ENCODE measurements at places on chromosomes 13 and 19. TPM values are rescaled to one million over a fixed set of nuclear protein-coding genes. Genes with fewer than 3 reads are reported as not detected.

DNA sequence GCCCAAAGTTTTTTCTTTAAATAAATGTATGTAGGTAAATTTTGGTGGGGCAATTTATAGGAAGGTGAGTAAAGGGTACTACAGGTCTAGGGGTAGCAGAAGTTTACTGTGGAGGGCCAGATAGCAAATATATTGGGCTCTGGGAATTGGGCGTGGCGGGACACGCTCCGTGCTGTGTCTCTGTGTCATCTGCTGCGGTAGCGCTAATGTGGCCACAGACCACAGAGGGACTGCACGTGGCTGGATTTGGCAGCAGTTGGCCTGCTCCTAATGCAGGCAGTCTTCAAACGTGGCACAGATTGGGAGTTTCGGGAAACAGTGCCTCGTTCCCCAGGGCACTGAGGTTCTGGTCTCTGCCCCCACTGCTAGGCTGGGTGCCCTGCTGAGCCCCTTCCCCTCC is 16.6 kb upstream of the MYDGF start:
- DNase-seq = no peak
- no peaks in the 10 kb centered on the region for H3K4me1 ChIP-seq
- no peaks in the 10 kb centered on the region for H3K36me3 ChIP-seq

- no peak overlapping the region for H3K27ac ChIP-seq
- no peaks in the 10 kb centered on the region for H3K4me1 ChIP-seq
- DNase-seq = no peak
- no peak overlapping the region for H3K4me3 ChIP-seq
- no peaks in the 10 kb centered on the region for H3K27me3 ChIP-seq
- no peaks in the 10 kb centered on the region for H3K36me3 ChIP-seq
These were observed 118.8 kb upstream of the FRY start for GRCh38 chr13:31912647-31913401.

ETV2 gene
- 0.48 TPM for total RNA-seq

- peak; percentile 63 for DNase-seq
- no peaks in the 10 kb centered on the region for H3K27me3 ChIP-seq
- H3K4me1 ChIP-seq = no peaks in the 10 kb centered on the region
These were observed 1.2 kb upstream of the FBXL3 start for GRCh38 chr13:77028202-77028601.

DNA sequence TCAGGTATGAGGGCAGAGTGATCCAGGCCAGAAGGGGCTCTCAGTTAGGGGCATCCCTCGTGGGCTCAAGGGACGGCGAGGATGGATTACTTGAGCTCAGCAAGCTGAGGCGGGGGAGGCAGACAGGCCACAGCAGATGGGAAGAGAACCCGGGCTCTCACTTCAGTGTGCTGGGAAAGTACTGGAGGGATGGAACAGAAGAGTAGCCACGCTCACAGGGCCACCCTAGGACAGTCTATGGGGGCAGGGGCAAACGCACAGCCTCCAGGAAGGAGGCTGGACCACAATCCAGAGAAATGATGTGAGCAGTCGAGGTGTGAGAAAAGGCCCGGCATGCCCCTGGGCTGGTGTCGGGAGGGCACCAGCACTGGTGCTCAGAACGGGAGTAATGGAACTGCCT is 9.2 kb downstream of the GJA3 start:
- H3K27me3 ChIP-seq = no peaks in the 10 kb centered on the region
- H3K27ac ChIP-seq = no peak overlapping the region
- no peaks in the 10 kb centered on the region for H3K36me3 ChIP-seq
- no peak overlapping the region for H3K4me3 ChIP-seq
- DNase-seq = no peak

DNA sequence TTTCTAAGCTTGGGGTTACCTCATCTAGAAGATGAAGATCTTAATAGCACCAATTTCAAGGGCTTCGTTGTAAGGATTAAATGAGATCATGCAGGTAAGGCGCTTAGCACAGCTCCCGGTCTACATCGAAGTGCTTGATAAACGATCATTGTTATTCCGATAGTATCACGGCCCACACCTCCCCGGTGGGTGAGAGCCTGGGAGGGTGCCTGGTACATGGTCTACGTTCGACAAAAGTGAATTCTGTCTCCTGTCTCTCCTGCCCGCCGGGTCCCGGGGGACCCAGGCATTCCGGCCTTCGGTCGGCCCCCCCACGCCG is 501 bp upstream of the MYH14 start:
- peak overlapping the region; percentile 13 for H3K4me3 ChIP-seq
- no peak for DNase-seq
- H3K27me3 ChIP-seq = peaks cover 22% of the 10 kb centered on the region
- H3K27ac ChIP-seq = no peak overlapping the region

RNF113B gene
- total RNA-seq = not detected

- H3K4me3 ChIP-seq = no peak overlapping the region
- DNase-seq = no peak
- H3K36me3 ChIP-seq = no peaks in the 10 kb centered on the region
- H3K27ac ChIP-seq = no peak overlapping the region
These were observed 36.8 kb downstream of the VAV1 start for GRCh38 chr19:6809262-6809661.

ZNF729 gene
- not detected for total RNA-seq

Measured in uterus (tissue), 4 donors.